ENCODE measurements at places on chromosomes 1 and 21.

- no peak overlapping the region for H3K4me3 ChIP-seq
- H3K36me3 ChIP-seq = peaks cover 64% of the 10 kb centered on the region
- H3K4me1 ChIP-seq = peaks cover 4% of the 10 kb centered on the region
- no peaks in the 10 kb centered on the region for H3K27me3 ChIP-seq
- H3K27ac ChIP-seq = peak overlapping the region; percentile 47
Observed at GRCh38 chr21:33259428-33259827, 6.7 kb upstream of the IL10RB start.

DNA sequence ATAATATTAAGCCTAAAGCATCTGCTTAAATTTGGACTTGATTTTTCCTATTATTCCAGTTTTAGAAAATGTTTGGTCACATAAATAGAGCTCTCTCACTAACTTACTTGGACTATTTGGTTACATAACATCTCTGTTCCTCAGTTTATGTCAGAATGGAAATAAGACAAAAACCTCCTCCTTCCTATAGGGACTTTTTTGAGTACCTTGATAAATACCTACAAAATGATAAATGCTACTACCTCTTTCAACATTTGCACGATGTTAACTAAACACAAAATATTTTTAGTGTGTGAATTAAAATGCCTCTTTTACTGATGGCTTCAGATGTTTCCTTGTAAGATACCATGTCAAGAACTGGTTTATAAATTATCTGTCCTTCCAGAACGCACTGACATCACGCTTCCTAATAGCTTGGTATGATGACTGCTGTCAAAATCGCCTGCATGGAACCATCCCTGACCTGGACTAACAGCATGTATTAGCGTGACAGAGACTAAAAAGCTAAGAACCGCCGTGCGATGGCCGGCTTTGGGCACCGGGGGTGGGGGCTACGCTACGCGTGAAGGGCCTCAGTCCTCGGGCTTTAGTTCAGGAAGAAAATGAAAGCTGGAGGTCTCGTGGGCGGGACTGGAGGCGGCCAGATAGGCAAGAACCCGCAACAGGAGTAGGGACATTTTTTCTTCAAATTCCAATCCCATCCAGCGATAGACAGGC, 133.2 kb upstream of the BARHL2 start:
- H3K36me3 ChIP-seq = no peaks in the 10 kb centered on the region
- no peak overlapping the region for H3K27ac ChIP-seq
- peaks cover 23% of the 10 kb centered on the region for H3K27me3 ChIP-seq
- H3K4me3 ChIP-seq = peak overlapping the region; percentile 72

- DNase-seq = no peak
- H3K27ac ChIP-seq = no peak overlapping the region
- H3K27me3 ChIP-seq = no peaks in the 10 kb centered on the region
- H3K4me3 ChIP-seq = no peak overlapping the region
- H3K4me1 ChIP-seq = no peaks in the 10 kb centered on the region
- no peaks in the 10 kb centered on the region for H3K36me3 ChIP-seq
Observed at GRCh38 chr1:79204779-79205479, 198.4 kb upstream of the ADGRL4 start.

GRCh38 chr1:49435291-49435690, 588.5 kb downstream of the AGBL4 start:
- no peaks in the 10 kb centered on the region for H3K27me3 ChIP-seq
- no peak overlapping the region for H3K4me3 ChIP-seq
- H3K4me1 ChIP-seq = no peaks in the 10 kb centered on the region
- no peak for DNase-seq
